ENCODE measurements at places on chromosomes 3 and 15. TPM values are rescaled to one million over a fixed set of nuclear protein-coding genes. Genes with fewer than 3 reads are reported as not detected.

CLSTN2 gene
- not detected for total RNA-seq

EXD1 gene
- not detected for total RNA-seq

CD200 gene
- total RNA-seq: not detected

LTF gene
- total RNA-seq: not detected

TMEM207 gene
- total RNA-seq: not detected

FBXL22 gene
- total RNA-seq: 0.37 TPM

AMT gene
- 7.8 TPM for total RNA-seq

PLCH1 gene
- total RNA-seq: not detected

BNC1 gene
- not detected for total RNA-seq

ADAMTS9 gene
- total RNA-seq: not detected

FETUB gene
- not detected for total RNA-seq

- DNase-seq: no peak
Observed at GRCh38 chr3:140822401-140823047, 119.1 kb upstream of the SLC25A36 start.

- DNase-seq: peak; percentile 76
Observed at GRCh38 chr15:66946578-66947164, 118.7 kb upstream of the SMAD3 start.

GRCh38 chr15:76289582-76289981, 21.7 kb downstream of the ETFA start:
- no peak for DNase-seq

DNA sequence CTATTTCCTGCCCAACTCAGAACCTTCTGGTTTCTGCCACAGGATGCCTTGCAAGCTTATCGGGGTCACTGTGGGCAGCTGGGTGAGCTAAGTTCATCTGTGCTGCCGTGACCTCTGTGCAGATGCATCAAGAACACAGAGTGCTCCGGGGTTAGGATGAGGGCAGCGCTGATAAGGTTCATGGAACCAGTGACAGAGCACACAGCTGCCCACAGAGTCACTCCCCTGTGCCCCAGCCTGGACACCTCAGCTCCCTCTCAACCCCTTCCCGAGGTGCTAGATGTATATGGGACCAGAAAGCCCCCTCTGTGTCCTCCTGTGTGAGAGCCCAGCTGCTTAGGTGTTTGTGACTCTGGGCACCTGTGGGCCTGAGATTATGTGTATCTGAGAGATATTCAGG, 15.8 kb upstream of the ALAS1 start:
- no peak for DNase-seq

DNA sequence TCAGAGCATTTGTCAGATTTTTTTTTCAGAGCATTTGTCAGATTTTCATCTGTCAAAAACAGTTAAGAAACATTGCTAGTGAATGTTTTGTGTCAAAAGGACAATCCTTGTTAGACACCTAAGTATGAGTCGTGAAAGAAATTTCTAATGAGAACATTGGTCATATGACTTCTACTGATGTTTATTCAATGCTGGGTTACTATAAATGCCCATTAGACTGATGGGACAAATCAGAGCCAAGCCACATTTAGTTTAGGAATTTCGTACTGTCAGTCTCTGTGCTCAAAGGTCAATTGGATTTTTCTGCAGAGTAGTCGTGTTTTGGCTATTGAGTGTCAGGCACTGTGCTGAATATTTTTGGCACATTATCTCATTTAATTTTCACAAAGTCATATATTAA, 31.6 kb downstream of the TSC22D2 start:
- DNase-seq: no peak

GRCh38 chr3:5058471-5058951, 63.6 kb upstream of the ARL8B start:
- no peak for DNase-seq

DNA sequence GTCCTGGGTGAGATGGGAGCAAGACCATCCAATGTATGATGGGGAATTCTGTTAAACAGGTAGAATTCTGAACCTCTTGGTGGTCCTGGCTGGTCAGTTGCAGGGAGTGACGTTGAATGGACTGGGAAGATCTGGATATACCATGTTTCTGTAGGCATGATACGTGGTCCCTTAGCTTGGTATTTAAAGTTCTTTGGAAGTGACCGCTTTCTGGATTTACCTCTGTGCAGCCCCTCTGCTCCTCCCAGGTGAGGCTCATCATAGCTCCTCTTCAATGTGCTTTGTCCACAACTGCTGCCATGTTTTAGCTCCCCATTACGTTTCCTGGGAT, 37.2 kb downstream of the SMAD3 start:
- DNase-seq: no peak

- no peak for DNase-seq
Observed at GRCh38 chr3:19455546-19455945, 307.2 kb downstream of the KCNH8 start.

- DNase-seq: peak; percentile 93
Observed at GRCh38 chr15:56365075-56365711, at the start of gene TEX9. TEX9 (plus strand) TSS chr15:56365426; CDS start chr15:56365451, 25 bp downstream.

DNA sequence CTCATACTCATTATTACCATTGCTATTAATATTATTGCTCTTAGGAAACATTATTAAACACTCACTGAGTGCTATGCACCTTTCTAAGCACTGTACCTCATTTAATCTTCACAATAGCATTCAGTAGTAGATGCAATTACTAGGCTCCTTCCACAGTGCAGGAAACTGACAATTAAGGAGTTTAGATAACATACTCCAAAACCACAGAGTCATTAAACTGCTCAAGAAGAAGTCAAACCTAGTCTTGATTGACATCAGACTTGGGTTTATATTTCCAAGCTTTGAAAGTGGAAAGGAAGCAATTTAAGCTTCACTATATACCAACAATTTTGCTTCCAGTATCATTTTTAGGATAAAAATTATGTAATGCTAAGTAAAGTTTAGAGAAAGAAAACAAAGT, 490.1 kb upstream of the ARRDC4 start:
- DNase-seq: no peak

DNA sequence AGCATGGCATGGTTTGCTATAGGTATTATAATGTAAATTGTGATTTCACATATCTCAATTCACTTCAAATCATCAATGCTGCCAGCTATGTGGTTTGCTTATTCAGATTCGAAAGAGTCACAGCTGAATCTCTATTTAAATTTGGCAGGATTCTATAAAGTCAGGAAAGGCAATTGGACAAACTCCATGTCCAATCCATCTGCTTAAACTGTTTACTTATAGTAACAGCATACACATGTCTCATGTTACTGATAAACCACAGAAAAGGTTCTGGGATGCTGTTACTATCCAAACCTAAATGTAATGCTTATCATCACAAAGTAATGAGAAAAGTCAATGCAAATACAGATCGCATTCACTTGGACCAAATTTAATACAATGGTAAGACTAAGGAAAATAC, 229.7 kb downstream of the ISL2 start:
- DNase-seq: no peak

DNA sequence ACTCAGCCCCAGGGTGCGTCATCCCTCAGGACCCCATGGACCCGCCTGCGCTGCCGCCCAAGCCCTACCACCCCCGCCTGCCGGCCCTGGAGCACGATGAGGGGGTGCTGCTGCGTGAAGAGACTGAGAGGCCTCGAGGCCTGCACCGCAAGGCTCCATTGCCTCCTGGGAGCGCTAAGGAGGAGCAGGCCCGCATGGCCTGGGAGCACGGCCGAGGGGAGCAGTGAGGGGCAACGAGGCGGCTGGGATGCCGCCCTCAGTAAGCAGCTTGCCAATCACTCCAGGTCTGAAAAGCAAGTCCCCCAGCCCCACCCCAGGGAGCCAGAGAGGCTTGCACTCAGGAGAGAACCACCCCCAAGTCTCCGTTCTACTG, 3.8 kb upstream of the MANF start:
- DNase-seq: no peak

DNA sequence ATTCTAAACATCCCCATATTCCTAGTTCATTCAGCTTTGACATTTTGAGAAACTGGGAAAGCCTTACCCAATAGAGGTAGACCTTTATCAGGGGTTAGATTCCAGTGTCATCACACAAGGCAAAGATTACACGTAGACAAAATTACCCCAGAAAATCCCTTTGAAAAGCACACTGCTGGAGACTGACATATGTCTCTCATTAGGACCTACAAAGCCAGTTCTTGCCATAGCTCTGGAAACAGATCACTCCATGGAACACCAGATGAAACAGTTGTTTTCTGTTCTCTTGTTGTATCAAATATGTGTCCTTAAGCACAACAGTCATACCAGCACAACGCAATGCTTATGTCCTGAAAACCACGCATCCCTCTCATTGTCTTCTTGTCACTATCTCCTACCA, 44.7 kb downstream of the RARB start:
- DNase-seq: no peak

- no peak for DNase-seq
Observed at GRCh38 chr3:162799910-162800309, 1303.3 kb downstream of the OTOL1 start.

- DNase-seq: no peak
Observed at GRCh38 chr15:79283252-79284048, 928 bp downstream of the ANKRD34C start.

DNA sequence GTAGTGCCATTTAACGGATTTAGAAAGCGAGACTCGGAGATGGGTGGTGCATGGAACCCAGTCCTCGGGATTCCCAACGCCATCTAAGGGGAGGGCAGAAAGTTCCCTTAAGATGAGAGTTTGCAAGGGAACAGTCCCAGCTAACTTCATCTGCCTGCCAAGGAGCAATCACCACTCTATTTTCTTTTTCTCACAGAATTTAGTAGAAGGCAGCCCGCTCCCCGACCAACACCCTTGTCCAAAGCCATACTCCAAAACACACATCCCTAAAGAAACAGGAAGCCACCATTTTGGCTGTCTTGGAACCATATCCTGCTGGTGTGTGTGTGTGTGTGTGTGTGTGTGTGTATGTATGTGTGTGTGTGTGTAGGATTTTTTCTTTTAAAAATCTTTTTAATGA, 7.1 kb upstream of the FGD5 start:
- DNase-seq: no peak

- DNase-seq: peak; percentile 78
Observed at GRCh38 chr3:44058022-44058867, 183.4 kb upstream of the TOPAZ1 start.

DNA sequence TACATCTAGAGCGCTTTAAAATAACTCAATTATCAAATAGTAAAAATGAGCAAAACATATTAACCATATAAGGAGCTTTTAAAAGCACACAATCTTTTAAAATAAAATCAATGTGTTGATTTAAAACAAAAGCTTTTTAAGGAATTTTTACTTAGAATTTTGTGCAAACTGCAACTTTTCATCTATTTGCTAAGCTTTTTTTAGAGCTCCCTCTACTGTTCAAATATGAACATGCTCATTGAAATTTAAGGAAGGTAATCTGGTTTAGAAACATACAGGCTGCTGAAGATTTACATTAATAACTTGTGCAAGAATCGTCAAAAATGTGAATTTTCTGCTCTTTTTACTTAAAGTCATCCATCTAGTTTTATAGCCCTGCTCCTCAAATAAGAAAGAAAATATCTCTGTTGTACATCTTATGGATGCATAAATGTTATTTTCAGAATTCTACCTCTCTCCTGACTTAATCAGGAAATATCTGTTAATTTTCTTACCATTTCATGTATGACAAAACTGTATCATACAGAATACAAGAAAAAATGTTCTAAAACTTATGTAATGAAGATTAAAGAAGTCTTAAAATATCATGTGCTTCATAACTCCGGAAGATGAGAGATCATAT, 469.4 kb upstream of the ROBO2 start:
- DNase-seq: peak; percentile 8

GRCh38 chr3:111863942-111864694, 5.1 kb downstream of the PHLDB2 start:
- DNase-seq: no peak

- DNase-seq: no peak
Observed at GRCh38 chr15:84859651-84860050, 24.8 kb upstream of the SLC28A1 start.

- no peak for DNase-seq
Observed at GRCh38 chr3:23981136-23981535, 36.0 kb downstream of the NR1D2 start.

GRCh38 chr3:194130807-194131589, 5.0 kb upstream of the HES1 start:
- DNase-seq: peak; percentile 83

DNA sequence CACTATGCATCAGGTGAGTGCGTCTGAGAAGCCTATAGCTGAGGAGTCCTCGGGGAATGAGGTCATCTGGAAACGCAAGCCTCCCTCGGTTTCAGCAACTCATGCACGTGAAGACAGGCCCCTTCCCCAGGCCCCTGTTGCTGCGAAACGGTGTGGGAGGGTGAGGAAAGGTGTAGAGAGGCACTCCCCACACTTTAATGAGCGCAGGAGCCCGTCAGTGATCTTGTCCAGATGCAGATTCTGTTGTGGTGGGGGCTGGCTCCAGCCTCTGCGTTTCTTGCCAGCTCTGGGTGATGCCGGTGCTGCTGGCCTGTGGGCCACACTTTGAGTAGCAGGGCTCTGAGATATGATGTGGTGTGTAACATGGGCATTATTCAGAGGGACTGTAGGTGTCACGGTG, 38.6 kb upstream of the LACTB start:
- no peak for DNase-seq

GRCh38 chr3:127692501-127693335, 20.0 kb downstream of the ABTB1 start:
- DNase-seq: no peak

DNA sequence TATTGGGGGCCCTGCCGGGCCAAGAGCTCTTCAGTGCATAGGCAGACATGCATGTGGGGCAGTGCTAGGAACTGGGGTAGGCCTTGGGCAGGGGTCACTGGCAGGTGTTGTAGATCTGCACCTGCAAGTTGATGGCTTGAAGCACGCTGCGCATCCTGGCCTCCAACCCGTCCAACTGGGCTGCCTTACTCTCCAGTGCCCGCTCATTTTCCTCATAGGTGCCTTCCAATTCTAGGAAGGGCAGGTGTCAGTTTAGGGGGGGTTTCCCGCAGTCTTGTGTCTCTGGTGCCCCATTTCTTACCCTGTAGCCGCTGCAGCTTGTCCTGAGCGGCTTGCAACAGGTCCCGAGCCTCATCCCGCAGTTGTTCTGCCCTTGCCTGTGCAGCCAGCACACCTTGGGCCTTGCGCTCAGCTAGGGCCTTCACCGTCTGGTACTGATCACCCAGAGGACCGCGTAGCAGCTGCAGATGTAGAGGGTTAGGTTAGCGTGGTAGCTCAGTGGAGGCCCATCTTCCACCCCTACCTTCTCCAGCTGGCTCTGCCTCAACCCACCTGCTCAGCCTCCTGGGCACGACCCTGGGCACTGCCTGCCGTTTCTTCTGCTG, 611 bp upstream of the USP19 start:
- peak; percentile 11 for DNase-seq

DNA sequence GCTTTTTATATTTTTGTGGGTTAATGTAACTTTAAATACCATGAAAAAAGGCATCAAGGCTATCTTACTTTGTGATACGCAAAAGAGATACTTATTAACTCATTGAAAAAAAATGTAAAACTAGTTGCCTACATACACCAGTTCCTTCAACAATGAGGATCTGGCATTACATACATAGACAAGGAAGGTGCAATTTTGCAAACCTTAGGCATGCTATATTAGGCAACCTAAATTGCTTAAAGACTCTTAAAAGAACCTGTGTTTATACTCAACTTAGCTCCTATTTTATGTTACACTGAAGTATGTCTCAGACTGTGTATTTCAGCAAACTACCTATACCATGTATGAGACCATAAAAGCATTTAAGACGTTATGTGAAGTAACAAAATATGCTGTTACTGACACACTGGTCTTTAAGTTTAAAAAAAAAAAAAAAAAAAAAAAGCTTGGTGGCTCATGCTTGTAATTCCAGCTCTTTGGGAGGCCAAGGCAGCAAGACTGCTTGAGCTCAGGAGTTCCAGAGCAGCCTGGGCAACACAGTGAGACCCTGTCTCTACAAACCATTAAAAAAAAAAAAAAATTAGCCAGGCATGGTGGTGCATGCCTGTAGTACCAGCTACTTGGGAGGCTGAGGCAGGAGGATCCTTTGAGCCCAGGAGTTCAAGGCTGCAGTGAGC, 9.1 kb downstream of the TASOR start:
- DNase-seq: no peak

GRCh38 chr3:144375088-144375487, 403.5 kb downstream of the DIPK2A start:
- no peak for DNase-seq
